ENCODE measurements at places on chromosomes 2 and 18. TPM values are rescaled to one million over a fixed set of nuclear protein-coding genes. Genes with fewer than 3 reads are reported as not detected.

The IL1R2 gene
- total RNA-seq = 2.6 TPM

The LIMS3 gene
- 2.3 TPM for total RNA-seq

The BUB1 gene
- 0.30 TPM for total RNA-seq

The DSG4 gene
- not detected for total RNA-seq

The CENPA gene
- 3.9 TPM for total RNA-seq

The ANKRD29 gene
- 4.9 TPM for total RNA-seq

The TRIM43 gene
- not detected for total RNA-seq

The PAIP2B gene
- total RNA-seq = 53.2 TPM

The SESTD1 gene
- total RNA-seq = 14.4 TPM

The TMEM200C gene
- total RNA-seq = 0.99 TPM

The SMARCAL1 gene
- total RNA-seq = 13.1 TPM

The GCG gene
- not detected for total RNA-seq

Measured in heart left ventricle (tissue), 16 donors.